Prostate gland (tissue), 2 donors: ENCODE measurements at places on chromosomes 5 and 9.

- no peak for DNase-seq
Measured at GRCh38 chr5:161023551-161023950, 171.5 kb upstream of the ATP10B start.

DNA sequence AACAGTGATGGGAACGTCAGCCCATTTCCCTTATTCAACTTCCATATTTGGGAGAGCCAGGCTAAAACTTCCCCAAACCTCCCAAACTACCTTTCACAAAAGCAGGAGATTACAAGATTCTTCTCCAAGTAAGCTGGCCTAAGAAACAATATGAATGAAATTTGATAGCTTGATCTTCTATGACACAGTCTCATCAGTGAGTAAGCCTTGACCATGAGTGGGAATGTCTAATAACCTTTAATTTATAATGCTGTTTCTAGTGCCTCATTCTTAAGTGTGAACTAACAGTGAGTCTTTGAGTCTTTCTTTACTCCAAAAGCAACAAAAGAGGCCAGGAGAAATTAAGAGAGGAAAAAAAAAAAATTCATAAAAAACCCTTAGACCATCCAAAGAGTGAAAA lies 1379.9 kb downstream of the EFNA5 start:
- DNase-seq: no peak

GRCh38 chr9:133679056-133679455 lies 42.9 kb downstream of the DBH start:
- DNase-seq: no peak

- no peak for DNase-seq
Measured at GRCh38 chr5:117761186-117761585, 1186.6 kb upstream of the SEMA6A start.

GRCh38 chr9:93154293-93154903 lies 20.3 kb upstream of the NINJ1 start:
- DNase-seq: no peak

DNA sequence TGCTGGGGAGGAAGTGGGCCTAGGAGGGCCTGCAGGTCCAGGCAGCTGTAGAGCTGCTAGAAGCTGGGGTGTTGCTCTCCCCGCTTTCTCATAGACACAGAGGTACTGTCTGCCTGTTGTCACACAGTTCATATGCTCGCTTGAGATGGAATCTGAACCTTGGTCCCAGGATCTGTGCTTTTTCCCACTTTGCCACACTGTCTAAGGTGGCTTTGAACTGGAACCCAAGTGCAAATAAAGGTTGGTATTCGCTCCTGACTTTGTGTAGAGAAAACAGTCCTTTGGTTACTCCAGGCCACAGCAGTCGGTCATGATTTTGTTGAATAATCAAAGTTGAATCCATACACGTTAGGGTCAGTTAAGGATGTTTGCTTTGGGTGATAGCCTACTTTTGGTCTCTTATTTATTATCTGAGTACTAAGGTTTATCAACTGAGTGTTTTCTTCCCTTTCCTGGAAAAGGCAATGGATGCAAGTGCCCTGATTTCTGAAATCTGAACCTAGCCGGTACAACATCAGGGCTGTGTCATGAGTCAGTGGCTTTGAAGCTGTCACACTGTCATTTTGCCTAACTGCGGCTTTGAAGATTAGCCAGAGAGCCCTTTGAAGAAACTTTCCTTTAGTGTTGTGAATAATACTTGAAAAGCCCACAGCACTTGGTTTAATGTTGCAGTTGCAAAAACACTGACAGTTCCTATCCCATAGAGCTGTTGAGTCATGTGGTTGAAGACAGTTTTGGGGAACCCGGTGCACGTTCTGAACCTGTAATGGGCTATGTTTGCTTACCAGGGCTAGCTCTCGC lies 41.3 kb downstream of the HABP4 start:
- DNase-seq: no peak

DNA sequence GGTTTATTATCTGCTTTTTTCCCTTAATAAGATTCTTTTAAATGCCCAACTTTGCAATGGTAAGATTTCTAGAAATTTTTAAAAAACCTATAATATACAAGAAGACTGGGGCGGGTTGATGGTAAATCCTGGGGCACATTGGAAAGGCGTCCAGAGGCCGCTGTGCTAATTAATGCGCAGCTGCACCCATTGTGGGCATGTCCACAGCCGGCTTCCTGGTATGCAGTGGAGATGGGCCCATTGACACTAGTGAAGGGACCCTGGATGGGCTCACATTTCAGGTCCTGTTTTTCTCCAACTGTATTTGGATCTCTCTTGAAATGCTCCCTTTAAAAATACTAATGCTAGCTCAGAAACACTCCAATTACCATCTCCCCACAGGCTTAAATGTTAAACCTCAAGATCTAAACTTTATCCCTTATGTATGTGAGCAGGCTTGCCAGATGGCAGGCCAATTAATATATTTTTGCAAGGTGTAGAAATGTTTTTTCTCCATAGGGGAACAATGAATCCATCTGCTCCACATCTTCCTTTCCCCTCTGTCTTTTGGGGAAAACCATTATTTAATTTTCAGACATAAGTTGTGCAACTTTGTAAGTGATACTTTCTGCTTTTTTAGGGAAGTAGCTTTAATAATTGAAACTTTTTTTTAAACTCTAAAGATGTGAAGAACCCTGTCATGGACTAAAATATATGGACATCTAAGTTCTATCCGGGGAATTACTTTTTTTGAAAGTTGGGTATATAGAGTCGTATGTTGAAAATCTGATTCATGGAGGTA lies 177.3 kb downstream of the CD180 start:
- no peak for DNase-seq

GRCh38 chr5:75089137-75089536 lies 36.8 kb upstream of the GCNT4 start:
- DNase-seq: no peak

- DNase-seq: no peak
Measured at GRCh38 chr5:107565791-107566767, 104.7 kb downstream of the EFNA5 start.

GRCh38 chr5:74201334-74202081 lies 439.0 kb downstream of the ENC1 start:
- DNase-seq: no peak

GRCh38 chr5:161138751-161139455 lies 286.9 kb upstream of the ATP10B start:
- DNase-seq: no peak

GRCh38 chr9:135156525-135157510 lies 69.3 kb downstream of the OLFM1 start:
- peak; percentile 22 for DNase-seq

DNA sequence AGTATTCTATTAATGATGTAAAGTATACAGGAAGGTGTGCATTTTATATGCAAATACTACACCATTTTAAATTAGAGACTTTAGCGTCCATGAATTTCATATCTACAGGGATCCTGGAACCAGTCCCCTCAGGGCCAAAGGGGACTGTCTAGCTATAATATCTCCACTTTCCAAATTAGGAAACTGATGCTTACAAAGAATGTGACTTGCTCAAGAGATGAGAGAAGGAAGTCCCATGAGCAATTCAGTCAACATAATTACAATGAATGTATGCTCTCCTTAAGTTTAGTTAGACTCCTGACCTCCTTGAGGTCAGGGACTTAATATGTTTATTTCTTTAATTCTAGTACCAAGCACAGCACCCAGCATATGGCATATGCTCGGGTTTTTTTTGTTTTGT lies 23.7 kb downstream of the NIPBL start:
- no peak for DNase-seq

GRCh38 chr5:14782591-14782990 lies 89.0 kb downstream of the ANKH start:
- DNase-seq: no peak

- DNase-seq: no peak
Measured at GRCh38 chr5:107855171-107855570, 184.4 kb upstream of the EFNA5 start.

DNA sequence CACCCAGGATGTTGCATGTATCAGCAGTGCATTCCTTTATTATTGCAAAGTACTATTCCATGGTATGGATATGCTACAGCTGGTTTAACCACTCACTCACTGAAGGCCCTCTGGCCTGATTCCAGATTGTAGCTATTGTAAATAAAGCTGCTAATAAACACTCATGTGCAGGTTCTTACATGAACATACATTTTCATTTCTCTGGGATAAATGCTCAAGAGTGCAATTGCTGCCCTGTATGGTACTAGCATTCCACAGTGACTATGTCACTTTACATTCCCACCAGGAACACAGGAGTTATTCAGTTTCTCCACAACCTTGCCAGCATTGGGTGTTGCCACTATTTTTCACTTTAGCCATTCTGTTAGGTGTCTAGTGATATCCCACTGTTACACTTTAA lies 267.6 kb downstream of the SPOCK1 start:
- no peak for DNase-seq

GRCh38 chr5:50744776-50745175 lies 78.3 kb downstream of the PARP8 start:
- no peak for DNase-seq

- no peak for DNase-seq
Measured at GRCh38 chr9:78826527-78826926, 529.6 kb downstream of the PSAT1 start.

- no peak for DNase-seq
Measured at GRCh38 chr5:155085282-155085989, 71.9 kb downstream of the KIF4B start.

DNA sequence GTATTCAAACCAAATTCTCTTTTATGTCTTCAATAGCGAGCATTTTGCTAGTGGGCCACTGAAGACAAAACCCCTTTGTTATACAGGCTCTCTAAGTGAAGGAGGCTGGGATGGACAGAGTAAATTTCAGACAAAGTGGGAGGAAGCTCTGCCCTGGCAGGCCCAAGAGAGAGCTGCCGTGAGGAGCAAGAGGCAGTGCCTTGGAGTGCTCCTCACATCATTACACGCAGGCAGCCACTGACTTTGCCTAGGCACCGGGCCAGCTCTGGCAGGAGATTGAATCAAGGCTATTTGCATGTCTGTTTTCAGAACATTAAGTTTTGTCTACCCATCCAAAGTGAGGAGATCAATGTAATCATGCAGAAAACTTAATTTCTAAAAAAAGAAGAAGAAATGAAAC lies 167.7 kb downstream of the CCDC192 start:
- DNase-seq: peak; percentile 66

- no peak for DNase-seq
Measured at GRCh38 chr5:142853682-142854081, 83.5 kb downstream of the ARHGAP26 start.

- DNase-seq: no peak
Measured at GRCh38 chr9:13688223-13688989, 408.9 kb upstream of the MPDZ start.

- DNase-seq: no peak
Measured at GRCh38 chr9:84521208-84521607, 148.3 kb upstream of the NTRK2 start.

- no peak for DNase-seq
Measured at GRCh38 chr5:53882006-53882675, 321.7 kb downstream of the NDUFS4 start.

DNA sequence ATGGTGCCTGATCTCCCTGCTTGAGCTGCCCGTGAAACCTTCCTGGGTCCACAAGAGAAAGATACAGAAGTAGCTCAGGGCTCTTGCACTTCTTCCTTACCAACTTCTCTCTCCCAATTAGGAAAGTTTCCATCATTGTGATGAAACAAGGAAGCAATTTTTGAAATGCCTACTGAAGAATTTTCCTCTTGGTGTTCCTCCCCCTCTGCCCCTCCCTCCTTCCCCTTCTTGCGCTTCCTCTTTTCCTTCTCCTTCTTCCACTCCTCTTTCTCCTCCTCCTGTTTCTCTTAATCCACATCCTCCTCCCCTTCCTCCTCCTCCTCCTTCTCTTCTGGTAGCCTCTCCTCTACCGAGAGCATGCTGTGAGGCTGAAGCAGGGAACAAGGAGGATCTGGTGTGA lies 36.3 kb upstream of the OTULINL start:
- DNase-seq: no peak

GRCh38 chr9:16268067-16268881 lies 602.2 kb downstream of the BNC2 start:
- no peak for DNase-seq

- no peak for DNase-seq
Measured at GRCh38 chr5:31377274-31377946, 154.5 kb downstream of the DROSHA start.

DNA sequence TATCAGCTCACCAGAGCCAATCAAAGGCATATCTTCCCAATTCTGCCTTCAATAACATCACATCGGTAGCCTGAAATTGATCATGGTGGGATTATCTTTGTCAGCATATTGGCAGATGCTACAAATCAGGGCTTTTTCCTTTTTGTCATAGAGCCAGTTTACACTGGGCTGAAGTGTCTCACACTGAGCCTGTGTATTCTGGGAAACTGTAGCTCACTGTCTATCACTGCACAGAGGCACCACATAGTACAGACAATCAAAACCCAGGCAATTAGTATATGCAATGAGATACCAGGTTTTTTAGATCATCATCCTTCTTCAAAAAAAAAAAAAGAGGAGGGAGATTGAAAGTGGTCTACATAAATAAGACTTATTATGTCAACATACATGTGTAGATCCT lies 46.6 kb downstream of the ADAM19 start:
- no peak for DNase-seq

GRCh38 chr5:78360924-78361630 lies 660 bp downstream of the SCAMP1 start:
- peak; percentile 58 for DNase-seq

DNA sequence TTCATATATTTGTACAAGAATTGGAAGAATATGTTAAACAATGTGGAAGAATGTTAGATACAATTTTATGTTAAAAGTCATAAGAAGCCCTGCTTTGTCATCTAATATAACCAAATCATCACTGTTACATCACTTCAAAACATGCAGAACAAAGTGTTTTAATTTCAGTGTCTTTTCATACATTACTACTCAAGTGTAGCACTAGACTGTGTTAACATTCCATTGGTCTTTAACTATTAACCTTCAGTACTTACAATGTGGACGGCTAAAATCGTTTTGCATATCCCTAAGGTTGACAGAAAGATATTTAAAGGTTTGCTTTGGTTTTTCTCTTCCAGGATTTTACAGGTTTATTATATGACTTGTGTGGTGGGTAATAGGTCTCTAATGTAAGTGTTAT lies 50.9 kb downstream of the VCAN start:
- DNase-seq: no peak

- DNase-seq: no peak
Measured at GRCh38 chr9:137918331-137919094, 40.9 kb downstream of the CACNA1B start.

GRCh38 chr5:92641031-92641962 lies 939.7 kb downstream of the NR2F1-AS1 start:
- peak; percentile 5 for DNase-seq

DNA sequence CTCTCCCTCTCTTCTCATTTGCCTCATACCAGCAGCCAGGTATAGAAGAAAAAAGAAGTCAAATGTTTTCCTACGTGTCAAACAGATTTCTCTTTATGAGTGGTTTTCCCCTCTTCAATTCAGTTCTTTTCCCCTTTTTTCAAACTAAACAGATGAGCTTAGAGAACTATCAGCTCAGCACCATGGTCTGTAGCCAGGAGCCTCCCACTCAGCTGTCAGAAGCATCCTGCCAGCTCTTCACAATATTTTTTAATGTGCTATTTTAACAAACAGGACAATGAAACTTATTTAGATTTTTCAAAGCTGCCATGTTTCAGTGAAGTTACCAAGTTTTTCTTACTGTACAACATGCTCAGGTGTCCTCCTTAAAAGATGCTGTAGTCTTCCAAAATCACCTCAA lies 63.5 kb downstream of the CMYA5 start:
- DNase-seq: no peak

- DNase-seq: peak; percentile 76
Measured at GRCh38 chr5:168987543-168988300, 313.2 kb downstream of the SLIT3 start.
